ENCODE measurements at places on chromosomes 11 and 22.

DNA sequence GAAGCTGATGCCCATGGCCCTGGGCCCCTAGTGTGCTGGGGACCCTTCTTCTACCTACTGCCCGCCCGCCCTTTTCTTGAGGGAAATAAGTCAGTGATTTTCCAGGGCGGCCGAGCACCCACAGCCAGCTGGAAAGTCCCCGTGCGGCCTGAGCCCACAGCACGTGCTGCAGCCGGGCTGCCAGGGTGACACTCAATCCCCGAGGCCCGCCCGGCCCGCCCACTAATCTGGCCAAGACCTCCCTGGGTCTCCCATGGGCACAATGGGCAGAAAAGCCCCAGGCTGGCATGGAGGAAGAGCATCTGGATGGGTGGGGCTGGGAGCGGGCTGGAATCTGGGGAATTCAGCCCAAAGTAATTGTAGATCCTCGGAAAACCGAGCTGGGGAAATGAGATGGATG is 24.8 kb downstream of the WNT7B start:
- no peak for DNase-seq

DNA sequence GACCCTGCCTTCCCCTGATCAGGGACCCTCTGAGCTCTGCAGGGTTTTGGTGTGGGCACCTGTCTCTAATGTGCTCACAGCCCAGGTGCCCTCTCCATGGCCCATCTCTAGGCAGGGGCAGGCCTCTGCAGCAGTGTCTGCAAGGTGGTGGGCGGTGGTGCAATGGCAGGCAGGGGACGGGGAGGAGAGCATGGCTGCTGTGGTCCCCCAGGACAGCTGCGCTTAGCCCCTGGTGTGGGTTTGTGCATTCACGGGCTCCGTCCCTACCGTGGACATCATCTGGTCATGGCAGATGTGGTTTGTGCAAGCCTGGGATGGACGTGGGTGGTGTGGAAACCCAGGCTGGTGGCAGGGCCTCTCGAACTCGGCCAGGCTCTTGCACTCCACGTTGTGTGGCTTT is 443.1 kb downstream of the TBC1D22A start:
- no peak for DNase-seq

GRCh38 chr22:19290400-19291217 is 910 bp downstream of the CLTCL1 start:
- no peak for DNase-seq

DNA sequence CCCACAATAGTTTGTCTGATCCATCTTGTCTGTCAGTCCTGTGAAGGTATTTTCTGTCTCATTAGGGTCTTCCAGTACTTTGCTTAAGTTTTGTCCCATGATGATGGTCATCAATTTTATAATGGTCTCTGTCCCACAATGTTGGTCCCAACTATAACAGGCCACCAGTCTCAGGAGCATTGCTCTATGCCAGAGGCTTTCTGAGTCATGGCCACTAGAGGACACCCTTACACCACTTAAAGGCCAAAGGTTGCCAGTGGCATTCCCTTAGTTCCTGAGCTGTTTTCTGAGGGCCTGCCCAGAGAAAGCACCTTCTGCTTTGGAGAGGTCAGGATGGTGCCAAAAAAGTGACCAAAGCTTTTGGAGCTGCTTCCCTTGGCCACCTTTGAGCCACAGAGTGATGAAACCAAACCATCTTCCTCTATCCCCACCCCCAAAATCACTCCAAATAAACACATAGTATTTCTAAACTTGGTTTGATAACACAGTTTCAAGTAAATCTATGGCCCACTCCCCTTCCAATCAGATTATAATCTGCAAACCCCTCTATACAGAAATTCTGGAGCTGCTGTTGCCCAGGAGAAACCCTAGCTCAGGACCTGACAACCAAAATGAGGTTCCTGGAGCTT is 19.3 kb downstream of the EIF3F start:
- peak; percentile 18 for DNase-seq

DNA sequence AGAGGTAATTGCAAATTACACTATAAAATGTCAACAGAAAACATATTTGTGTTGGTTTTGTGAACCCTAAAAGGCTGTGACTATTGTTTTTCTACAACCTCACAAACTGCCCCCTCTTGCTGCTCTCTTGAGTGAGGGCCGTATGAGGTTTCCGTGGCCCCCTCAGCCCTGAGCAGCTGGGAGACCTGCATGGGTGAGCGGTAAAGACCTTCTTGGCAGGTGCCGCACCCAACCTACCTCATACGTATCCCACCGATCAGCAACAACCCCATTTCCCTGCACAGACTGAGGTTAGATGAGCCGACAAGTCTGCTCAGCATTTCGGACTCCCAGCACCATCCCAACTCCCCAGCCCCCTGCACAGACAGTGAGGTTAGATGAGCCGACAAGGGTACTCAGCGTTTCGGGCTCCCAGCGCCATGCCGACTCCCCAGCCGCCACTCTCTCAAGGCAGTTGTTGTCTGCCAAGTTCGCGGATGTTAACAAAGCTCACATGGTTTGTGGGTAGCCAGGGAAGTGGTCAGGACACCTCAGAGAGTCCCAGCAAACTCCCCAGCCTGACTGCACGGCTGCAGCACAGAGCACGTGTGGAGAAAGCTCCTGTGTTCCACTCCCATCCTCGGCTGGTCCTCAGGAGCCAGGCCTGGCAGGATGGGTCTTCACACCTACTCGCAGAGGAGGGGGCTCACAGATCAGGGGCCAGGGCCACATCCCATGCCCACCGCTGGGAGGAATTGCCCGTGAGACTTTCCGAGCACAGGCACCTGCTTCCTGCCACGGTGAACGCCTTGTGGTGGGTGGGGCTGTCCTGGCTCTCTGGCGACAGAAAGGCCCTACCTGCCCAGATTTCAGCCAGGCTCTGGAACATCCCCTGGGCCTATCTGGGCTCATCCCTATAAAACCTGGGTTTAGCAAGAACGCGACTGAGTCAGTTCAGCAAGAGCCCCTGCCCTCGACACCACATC is 502.9 kb downstream of the BRD1 start:
- no peak for DNase-seq

- no peak for DNase-seq
Observed at GRCh38 chr11:5878564-5878963, 1.9 kb upstream of the OR52E4 start.

DNA sequence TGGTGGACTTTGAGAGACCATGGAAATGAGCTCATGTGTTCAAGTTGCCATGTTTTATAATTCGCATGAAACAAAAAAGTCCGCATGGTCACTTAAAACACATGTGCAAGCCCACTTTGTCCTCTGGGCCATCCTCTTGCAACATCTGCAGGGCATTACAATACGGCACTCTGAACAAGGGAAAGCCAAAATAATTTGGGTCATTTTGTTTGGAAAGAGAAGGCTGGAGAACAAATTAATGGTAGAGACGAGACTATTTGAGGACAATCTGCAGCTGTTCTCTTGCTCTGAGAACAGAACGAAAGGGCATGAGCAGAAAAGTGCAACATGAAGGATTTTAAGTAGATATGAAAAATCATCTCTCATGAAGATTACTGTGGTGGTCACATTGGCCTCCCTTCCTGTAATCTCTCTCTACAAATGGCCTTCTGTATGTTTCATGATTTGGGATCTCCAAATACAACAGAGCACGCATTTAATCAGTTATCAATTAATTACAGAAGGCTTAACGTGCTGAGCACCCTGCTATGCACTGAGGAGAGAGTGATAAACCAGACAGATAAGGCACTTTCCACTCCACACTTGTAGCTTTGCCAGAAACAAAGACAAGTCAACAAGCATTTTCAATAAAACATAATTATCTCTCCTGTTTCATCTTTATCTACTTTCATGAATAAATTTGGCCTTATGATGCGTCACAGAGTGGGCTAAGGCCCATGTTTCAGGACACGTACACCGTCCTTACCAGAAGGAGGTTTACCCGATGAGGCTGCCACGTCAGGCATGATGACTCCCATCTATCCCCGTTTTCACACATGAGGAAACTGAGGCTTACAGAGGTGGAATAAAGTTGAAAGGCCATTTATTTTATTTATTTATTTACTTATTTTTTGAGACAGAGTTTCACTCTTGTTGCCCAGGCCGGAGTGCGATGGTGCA is 384.1 kb downstream of the LARGE1 start:
- DNase-seq = no peak

GRCh38 chr11:1532606-1533341 is 39.3 kb downstream of the DUSP8 start:
- DNase-seq = no peak

DNA sequence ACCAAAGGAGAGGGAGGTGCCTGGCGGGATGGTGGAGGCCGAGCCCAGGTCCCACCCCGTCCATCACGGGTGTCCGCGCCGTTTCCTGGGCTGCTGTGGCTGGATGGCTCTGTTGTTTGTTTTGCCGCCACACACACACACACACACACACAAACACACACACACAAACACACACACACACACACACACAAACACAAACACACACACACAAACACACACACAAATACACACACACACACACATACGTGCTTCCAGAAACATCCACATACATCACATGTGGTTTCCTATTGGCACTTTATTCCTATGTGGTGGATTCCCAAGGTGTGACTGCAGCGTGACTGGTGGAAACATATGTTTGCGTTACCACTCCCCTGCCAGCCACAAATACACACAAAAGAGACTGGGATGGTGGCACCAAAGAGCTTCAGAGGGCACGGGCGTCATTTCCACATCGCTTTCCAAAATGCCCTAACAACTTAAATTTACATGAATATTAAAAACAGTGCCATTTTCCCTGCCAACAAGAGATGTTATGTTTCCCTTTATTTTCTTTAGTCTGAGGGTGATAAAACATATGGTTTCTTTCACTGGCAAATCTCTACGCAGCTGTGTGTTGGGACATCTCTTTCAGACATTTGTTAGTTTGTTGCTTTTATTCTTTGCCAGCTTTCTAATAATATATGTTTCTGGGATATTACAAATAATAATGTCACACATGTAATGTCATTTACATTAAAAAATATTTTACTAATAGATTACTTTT is 356.8 kb downstream of the BRD1 start:
- DNase-seq = no peak

DNA sequence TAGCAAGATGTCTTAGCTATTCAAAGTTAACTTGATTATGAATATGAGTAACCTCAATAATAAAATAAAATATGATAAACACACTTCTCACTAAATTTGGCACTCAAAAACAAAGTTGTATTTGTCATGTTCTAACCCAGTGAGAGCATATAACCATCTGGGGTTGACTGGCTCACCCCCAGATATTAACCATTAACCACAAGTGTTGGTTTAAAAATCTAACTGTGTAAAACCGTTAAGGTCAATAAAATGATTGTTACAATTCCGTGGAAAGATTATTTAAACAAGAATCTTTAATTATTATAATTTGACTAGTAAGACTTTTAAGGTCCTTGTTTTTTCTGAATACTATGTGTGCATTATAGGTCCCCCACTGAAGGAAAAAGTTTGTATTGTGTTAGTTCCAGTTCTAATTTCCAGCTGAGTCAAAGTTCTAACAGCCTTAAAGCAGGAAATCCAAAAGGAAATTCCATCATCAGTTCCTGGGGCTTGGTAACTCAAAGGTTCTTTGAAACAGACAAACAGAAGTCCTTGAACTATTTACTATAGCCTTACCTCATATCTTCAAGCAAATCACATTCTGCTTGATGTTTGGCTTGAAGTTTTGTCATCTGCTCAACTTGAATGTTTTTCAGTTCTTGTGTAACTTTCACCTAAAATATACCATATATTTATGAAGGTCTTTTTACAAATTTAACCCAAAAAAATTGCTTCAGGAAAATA is 2.5 kb downstream of the FCHSD2 start:
- DNase-seq = no peak

GRCh38 chr11:72798361-72798760 is 4.5 kb upstream of the STARD10 start:
- DNase-seq = no peak

DNA sequence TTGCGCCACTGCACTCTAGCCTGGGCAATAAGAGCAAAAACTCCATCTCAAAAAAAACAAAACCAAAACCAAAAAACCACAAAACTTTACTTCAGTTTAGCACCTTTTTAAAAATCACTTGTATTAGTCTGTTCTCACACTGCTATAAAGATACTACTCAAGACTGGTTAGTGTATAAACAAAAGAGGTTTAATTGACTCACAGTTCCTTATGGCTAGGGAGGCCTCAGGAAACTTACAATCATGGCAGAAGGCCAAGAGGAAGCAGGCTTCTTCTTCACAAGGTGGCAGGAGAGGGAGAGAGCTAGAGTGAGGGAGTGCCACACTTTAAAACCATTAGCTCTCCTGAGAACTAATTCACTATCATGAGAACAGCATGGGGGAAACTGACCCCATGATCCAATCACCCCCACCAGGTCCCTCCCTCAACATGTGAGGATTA is 261.3 kb downstream of the TMEM135 start:
- DNase-seq = no peak

- no peak for DNase-seq
Observed at GRCh38 chr22:46079861-46080821, 70.2 kb upstream of the PPARA start.

DNA sequence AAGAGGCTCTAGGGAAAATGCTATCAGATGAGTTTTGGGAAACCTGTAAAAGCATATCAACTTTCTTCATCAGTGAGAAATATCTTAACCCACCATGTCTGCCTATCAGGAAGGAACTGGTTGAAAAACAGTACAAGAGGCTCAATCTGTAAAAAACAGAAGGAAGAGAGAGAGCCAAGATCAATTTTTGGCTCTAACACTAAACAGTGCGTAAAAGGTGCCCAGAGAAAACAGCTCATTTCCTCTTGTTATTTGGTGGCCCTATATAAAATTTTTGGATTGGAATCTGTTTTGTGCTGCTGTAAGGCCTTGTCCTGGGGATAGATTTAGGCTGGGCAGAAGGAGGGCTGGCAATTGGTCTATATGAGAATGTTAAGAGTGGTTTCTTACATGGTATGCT is 12.1 kb downstream of the MS4A2 start:
- no peak for DNase-seq

DNA sequence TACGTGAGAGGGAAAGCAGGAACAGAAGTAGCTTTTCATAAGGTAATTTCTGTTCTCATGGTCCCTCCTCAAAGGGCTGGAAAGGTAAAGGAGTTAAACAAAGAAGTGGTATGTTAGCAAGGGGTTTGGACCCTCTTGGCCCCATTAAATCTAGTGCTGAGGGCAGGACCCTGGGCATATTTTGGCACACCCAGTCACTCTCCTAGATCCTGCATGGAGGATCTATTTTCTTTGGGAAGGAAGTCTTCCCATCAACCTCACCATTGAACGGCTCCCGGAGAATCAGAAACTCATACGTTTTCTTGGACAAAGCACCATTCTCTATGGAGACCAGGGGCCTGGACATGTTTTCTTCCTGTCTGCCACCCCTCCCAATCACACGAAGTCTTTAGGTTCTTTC is 11.7 kb downstream of the TMEM216 start:
- no peak for DNase-seq

- no peak for DNase-seq
Observed at GRCh38 chr11:105783216-105783615, 173.3 kb downstream of the GRIA4 start.

Data from stimulated activated CD4-positive, alpha-beta T cell treated with anti-CD3 and anti-CD28 coated beads, Interleukin-12 subunit alpha, Interleukin-12 subunit beta, amount 100 ng/mL, for 48 hours (primary cell).